ENCODE measurements at places on chromosomes 7 and 10.

DNA sequence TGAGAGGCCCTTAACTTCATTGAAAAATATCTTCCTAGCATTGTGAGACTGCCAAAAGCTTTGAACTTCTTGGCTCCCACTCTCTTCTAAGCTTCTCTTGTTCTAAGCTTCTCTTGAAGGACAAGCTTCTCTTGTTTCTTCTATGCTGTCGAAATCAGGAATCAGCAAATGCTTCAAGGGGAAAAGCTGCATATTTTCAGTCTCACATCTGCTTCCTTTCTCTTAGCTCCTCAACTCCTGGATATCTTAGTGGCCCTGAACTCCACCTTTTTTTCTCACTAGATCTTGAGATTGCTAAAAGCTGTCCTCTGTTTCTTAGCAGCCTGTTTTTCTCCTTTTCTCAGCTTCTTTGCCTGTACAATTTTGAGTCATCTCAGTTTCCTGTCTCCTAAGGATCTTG, 73.0 kb downstream of the NEUROD6 start:
- DNase-seq: no peak

GRCh38 chr10:47340608-47341170, 7.5 kb upstream of the RBP3 start:
- peak; percentile 62 for DNase-seq

GRCh38 chr10:15242261-15242840, 73.9 kb upstream of the NMT2 start:
- no peak for DNase-seq

- no peak for DNase-seq
Measured at GRCh38 chr10:30349967-30350735, 1.1 kb upstream of the MTPAP start.

GRCh38 chr10:59870152-59870551, 36.2 kb downstream of the CCDC6 start:
- DNase-seq: no peak

DNA sequence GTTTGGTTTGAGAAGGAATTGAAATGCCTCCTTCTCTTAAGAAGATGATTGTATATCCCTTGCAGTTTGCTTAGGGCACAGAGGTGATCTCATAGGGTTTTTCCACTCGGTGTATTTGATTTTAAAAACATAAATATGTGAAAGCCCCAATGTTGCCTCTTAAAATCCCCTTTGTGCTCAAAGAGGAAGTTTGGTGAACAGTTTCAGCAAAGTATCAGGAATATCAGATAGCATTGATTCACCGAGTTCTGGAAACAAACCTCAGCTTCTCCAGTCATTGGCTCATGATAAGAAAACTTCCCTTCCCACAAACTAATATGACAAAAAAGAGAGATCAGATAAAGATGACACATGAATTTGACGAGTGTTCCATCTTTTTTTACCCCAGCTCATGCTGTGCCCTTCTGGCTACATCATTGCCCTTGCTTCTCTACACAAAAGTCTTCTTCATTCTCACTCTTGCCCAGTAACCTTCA, 20.1 kb upstream of the SMNDC1 start:
- no peak for DNase-seq

DNA sequence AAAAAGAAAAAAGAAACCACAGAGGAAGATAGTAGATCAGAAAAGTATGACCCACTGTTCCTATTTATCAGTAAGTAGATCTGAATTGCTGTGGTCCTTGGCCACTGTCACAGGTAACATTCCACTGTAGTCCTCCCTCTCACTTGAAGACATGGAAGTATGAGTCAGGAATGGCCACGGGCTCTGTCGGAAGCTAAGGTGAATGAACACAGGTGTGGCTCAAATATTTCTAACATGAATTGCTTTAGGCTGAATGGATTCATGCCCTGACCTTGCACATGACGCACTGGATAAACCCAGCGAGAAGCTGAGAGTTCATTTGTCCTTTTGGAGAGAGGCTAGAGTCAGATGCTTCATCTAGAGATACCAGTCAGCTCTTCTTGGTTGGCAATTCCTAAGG, 224.5 kb upstream of the SP8 start:
- no peak for DNase-seq

DNA sequence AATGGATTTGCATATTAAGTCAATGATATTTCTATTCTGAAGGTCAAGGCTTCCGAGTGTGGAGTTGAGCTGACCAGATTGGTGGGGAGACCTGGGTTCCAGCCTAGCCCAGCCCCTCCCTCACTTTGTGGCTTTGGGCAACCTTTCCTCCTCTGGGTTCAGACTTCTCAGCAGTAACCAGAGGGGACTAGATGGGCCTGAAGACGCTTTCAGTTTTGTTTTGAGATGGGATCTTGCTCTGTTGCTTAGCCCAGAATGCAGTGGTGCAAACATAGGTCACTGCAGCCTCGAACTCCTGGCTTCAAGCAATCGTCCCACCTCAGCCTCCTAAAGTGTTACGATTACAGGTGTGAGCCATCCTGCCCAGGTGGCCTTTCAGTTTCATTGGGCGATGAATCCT, 68.1 kb upstream of the LEP start:
- DNase-seq: no peak

DNA sequence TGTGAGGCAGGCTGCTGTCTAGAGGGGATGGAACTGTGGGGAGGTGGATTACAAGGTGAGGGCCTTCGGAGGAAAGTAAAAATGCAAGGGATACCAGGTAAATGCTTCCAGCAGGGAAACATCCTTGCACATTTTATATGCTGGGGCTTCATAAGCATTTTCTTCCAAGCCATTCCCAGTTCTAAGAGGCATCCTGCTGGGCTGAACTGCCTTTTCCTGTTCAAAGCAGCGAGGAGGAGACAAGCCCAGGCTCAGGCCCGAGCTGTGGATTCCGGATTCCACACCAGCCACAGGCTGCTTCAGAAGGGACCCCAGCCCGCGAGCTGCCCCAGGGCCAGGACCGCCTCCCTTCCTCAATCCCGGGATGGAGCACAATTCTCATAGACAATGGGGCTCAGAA, 249.7 kb downstream of the TNS3 start:
- DNase-seq: no peak

DNA sequence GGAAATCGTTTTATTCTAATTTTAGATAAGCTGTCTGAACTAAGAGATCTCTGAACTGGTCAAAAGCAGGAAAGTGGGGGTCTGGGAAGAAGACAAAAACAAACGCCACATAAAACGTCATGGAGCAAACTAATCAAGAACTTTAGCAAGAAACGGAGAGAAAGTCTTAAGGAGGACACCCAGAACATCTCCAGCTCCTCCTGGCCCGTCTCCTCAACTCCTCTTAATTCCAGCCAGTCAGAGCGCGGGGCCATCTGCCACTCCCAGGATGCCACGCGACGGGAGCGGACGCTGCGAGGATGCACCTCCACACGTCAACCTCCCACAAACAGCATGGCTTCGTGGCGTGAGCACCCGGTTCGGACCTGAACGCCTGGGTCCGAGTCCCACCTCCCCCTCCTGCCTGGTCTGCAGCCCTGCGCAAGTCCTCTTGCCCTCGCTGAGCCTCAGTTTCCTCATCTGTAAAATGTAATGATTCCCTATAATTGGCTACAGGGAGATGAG, 598 bp downstream of the MMS19 start:
- peak; percentile 92 for DNase-seq

- peak; percentile 11 for DNase-seq
Measured at GRCh38 chr10:26550774-26551526, 112.8 kb downstream of the APBB1IP start.

GRCh38 chr7:11655163-11655562, 176.8 kb downstream of the THSD7A start:
- DNase-seq: no peak

- no peak for DNase-seq
Measured at GRCh38 chr7:74443543-74444247, 10.0 kb upstream of the GTF2IRD1 start.

GRCh38 chr7:147483634-147484292, 1106.8 kb upstream of the C7orf33 start:
- peak; percentile 69 for DNase-seq

DNA sequence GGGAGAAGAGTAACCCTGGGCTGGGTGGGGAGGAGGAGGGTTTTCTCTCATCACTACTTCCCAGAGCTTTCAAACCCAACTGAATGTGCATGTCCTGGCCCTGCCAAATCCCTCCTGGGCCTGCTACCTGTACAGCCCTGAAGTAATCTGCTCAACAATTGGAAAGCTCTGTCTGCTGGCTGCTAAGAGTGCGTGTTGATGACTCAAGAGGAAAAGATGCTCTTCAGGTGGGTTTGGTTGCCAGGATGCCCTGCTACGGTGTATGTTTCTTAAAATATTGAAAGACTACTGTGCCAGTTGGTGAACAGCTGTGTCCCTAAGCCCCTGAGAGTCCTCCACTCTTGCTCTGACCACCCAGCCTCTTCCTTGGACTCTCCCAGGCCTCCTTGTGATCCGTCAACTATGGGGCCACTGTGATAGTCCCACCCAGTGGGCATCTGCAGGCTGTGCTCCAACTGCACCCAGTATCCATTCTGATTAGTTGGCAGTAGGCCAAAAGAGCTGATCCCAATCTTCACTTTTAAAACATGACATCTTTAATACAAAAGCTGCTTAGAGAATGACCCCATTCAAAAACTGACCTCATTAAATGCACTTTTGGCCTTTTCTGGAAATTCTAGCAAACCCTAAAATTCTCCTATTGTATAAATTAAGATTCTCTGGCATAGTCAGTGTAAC, 85.6 kb downstream of the AOAH start:
- DNase-seq: no peak

- no peak for DNase-seq
Measured at GRCh38 chr10:132192076-132192975, 5.6 kb downstream of the DPYSL4 start.

DNA sequence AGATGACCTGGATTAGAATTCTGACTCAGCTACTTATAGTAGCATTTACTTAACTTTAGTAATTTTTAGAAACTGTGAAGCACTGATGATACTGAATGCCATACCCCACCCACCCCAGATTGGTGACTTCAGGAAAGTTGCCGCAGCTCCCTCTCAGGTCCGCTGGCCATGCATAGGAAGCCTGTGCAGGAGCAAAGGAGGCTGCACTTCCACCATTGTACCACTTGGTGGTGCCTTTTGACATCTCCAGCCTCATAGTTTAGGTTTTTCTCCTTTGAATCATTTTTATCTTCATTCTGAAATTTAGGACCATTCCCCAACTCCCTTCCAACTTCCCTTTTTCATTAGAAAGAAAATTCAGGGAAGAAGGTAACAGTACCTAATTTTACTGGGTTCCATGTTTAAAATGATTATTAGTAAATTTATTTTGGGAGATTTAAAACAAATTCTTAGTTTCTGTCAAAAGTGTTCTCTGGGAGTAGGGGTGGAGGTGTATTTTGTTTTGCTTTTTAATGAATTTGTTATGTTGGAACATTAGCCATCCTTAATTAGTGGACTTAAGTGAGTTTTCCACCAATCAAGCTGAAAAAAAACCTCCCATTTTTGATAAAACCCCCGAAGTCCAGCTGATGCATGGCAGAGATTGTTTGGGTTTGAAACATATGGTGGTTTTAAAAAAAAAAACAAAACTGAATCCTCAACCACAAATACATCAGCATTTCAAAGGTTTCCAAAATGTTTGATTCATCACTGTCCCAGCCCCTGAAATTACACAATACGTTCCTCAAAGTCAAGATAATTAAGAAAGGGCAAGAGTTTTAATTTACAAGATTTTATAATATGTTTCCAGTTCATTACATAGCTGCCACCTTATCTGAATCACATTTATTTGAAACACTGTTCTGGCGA, 109.6 kb downstream of the WNT2 start:
- peak; percentile 71 for DNase-seq

GRCh38 chr7:132732321-132732865, 156.1 kb upstream of the PLXNA4 start:
- no peak for DNase-seq

- DNase-seq: no peak
Measured at GRCh38 chr7:134992626-134993179, 6.4 kb downstream of the AGBL3 start.

DNA sequence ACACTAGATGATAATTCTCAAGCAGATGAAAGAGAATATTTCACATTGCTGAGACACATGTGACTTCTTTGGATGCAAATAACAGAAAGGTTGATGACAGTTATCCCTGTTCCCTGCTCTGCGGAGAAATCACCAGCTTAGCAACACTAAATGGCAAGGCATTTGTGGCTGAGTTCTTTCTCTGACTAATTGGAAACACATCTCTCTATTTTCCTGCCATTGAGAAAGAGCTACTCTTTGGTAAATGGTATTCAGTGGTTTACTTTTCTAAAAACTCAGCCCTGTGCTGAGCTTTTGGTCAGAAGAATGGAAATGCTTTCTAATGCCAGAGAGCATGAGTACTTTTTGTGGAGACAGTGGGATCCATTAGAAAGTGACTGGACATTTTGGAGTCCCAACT, 771.4 kb downstream of the LRMDA start:
- DNase-seq: peak; percentile 17

Data from ELR (cell line).